ENCODE measurements at places on chromosomes 5 and 9. TPM values are rescaled to one million over a fixed set of nuclear protein-coding genes. Genes with fewer than 3 reads are reported as not detected.

DNA sequence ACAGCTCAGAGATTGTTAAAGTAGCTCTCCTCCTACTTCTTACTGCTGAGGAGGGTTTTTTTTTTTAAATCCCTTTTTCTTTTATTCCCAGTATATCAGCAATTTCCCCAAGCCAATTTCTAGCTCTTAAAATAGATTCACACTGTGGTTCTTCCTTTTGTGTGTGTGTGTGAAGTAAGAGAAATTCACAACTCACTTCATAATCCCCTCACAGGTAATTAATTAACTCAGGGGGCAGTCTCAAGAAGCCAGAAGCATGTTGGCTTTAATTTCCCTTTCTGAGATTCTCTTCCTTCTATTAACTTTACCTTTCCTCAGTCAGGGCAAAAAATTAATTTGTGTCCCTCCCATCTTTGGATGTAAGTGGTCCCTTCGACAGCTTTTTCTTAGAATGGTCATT, 71.0 kb upstream of the HMHB1 start:
- DNase-seq: no peak

DNA sequence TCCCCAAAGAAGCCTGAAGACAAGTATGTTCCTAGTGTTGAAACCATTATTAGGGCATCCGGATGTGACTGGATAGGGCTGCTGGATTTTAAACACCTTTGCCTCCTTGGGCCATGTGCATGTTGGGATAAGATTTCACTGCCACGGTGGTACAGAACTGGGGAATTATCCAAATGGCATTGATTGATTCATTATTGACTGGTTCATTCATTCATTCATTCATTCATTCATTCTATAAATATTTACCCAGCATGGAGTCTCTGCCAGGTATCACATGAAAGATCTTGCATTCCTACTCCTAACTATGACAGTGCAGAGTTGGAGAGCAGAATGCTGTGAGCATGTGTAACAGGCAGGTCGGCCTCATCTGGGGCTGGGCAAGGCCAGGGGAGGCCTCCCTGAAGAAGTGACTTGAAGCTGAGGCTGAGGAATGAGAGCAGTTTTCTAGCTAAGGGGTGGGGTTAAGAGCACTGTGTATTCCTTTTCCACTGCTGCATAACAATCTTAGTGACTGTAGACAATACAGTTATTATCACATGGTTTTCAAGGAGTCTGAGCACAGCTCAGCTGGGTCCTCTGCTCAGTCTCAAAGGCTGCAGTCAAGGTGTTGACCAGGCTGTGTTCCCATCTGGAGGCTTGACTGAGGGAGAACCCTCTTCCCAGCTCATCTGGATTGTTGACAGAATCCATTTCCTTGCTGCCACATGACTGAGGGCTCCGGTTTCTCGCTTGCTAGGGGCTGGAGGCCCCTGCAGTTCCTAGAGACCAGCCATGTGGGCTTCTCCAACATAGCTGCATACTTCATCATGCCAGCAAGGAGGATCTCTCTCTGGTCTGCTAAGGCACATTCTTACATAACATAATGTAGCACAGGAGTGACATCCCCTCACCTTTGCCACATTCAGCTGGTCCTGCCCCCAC, 35.7 kb downstream of the AK8 start:
- DNase-seq: no peak

GRCh38 chr5:72465601-72466563, 41.3 kb downstream of the ZNF366 start:
- DNase-seq: no peak

DNA sequence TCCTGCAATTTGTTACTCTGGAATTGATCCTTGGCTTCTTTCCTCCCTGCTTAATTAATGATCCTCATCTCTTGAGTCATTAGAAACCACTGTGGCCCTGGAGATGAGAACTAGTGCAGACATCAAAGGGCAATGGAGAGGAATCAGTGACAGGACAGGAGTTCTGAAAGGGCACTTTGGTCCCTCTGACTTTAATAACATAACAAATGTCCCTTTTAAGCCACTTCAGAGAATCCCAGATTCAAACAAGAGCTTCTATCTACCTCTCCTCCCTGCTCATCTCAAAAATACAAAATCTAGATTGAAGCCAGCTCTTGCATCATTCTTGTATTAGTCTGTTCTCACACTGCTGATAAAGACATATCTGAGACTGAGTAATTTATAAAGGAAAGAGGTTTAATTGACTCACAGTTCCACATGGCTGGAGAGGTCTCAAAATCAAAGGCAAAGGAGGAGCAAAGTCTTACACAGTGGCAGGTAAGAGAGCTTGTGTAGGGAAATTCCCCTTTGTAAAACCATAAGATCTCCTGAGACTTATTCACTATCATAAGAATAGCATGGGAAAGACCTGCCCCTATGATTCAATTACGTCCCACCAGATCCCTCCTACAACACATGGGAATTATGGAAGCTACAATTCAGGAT, 139.1 kb downstream of the PLPPR1 start:
- DNase-seq: no peak

GRCh38 chr5:66747607-66748006, 151.4 kb downstream of the MAST4 start:
- DNase-seq: no peak

GRCh38 chr9:33464045-33464636, 9.6 kb downstream of the NOL6 start:
- DNase-seq: no peak

DNA sequence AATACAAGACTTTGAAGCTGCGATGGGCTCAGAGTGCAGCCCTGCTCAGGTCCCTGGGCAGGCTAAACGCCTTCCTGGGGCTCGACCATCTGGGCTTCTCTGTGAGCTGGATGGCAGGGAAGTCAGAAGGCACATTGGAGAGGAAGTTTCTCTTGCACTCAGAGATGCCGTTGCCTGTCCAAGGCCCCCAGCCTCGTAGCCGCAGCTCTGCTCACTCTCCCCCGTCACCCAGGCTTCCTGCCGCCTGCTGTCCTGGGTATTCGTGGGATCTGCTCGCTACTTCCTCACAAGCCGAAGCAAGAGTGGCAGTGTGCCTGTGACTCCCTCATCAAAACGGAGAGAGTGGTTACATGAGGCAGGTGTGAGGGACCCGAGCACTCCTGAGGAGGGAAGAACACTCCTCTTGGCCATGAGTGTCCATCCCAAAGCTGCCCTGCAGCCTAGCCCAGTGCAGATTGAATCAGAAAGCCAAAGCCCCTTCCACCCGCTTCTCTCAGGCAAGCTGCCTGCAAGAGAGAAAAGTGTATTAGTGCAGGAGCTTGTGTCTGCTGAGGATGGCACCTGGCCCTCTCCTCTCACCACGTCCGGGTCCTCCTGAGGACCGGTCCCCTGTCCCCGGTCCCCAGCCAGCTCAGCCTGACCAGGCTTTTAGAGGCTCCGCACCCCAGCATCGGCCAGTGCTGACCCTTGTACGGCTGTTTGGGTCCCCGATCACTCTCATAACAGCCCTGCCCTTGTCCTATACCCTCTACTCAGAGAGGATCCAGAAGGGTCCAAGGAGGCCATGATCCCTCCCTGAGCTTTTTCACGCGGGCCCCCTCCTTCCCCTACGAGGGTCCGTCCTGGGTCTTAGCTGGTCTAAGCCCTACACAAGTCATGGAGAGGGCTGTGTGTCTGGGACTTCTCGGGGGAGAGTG, 7.3 kb downstream of the FCN2 start:
- no peak for DNase-seq

DNA sequence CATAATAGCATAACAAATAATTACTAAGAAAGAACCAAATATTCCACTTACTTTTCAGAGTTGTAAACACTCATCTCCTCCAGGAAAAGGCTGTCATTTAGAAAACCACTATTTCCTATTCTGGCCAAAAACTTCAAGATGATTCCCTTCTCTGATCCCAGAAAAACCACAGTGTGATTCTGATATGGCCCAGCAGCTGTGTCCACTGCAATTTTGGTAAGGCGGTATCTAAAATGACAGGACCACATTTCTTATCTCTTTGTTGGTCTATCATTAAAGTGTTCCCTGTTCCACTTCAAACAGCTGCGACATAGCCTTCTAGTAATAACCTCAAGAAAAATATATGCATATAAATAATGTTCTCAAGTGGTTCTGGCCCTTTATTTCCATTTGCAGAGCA, 96.1 kb downstream of the SEMA6A start:
- no peak for DNase-seq

- no peak for DNase-seq
These were observed 253.9 kb downstream of the SPATA31D1 start for GRCh38 chr9:82242285-82242963.

Gene RFK
- 18.7 TPM for total RNA-seq

Gene UBE2QL1
- total RNA-seq: 5.0 TPM

Gene TEX10
- total RNA-seq: 23.0 TPM

Gene PCSK5
- 37.7 TPM for total RNA-seq

Gene ASPN
- 17.7 TPM for total RNA-seq

Gene ZNF474
- total RNA-seq: 2.1 TPM

Gene PCDHB13
- total RNA-seq: 1.8 TPM

Gene ARID3C
- not detected for total RNA-seq

Gene TRUB2
- 10.3 TPM for total RNA-seq

Measured in omental fat pad (tissue), 4 donors.